ENCODE measurements at places on chromosomes 5 and 9. TPM values are rescaled to one million over a fixed set of nuclear protein-coding genes. Genes with fewer than 3 reads are reported as not detected.

GRCh38 chr9:136940526-136941230, 3.9 kb downstream of the FBXW5 start:
- DNase-seq = peak; percentile 46

DNA sequence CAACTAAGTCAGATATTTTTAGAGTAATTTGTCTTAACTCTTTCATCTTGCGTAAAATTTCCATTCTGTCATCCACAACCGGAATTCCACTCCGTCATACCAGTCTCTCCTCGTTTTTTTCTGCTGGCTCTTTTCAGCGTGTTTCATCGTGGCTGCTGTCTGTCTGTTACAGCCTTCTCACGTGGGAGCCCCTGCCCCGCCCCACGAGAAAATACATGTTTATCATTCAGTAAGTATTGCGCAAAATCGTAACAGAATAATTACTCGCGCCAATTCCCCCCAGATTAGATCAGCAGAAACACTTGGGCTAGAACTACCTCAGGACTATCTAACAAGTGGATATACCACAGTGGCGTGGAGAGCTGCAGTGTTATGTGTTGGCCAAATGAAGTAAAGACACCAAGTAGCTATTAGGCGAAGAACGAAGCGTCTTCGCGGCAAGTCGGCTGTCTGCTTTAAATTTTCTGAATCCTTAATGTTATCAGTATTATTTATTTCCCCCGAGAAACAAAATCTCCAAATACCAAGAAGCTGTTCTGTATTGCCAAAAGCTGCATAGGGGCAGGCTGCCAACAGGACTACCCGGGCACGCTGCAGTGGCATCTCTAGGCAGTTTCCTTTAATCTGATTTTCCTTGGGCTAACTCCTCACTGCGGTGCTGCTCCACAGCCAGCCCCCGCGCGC, 566 bp upstream of the FOCAD start:
- peak; percentile 74 for DNase-seq

DNA sequence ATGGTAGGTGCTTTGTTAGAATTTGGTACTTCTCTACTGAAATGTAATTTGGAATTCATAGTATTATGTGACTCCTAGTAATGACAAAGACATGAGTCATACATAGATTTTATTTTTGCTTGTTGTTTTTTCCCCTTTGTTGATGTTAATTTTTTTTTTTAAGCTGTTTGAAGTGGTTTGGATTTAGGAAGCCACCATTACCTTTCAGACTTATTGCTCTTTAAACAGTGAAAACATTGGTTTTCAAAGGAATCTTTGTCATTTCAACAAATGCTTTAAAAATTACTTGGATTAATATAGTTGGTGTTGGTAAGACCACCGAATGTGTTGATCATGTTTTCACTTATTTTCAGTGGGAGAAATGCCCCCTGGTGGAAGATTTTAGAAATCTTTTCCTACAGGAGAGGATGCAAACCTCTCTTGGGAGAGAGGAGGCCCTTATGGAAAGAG, 170.1 kb upstream of the PITX1 start:
- DNase-seq = no peak

DNA sequence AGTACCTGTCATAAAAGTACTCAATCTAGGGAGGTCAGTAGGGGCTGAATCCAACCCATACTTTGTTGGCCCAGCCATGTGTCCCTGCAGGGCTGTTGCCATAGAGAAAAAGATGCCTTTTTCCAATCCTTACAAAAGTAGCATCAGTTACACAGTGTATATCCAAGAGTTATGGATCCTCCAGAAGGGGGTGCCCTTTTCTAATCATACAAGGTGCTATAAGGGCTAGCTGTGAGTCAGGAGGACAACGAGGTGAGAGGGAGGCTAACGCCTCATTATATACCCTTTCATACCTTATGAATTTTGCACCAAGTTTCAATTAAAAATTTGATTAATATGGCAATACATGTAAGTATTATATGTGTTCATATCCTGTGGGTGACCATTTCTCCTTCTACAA, 4.8 kb downstream of the KIAA0825 start:
- DNase-seq = no peak

GRCh38 chr9:127011772-127012171, 97.2 kb downstream of the RALGPS1 start:
- DNase-seq = no peak

- no peak for DNase-seq
Measured at GRCh38 chr5:109281136-109281690, 128.6 kb downstream of the PJA2 start.

DNA sequence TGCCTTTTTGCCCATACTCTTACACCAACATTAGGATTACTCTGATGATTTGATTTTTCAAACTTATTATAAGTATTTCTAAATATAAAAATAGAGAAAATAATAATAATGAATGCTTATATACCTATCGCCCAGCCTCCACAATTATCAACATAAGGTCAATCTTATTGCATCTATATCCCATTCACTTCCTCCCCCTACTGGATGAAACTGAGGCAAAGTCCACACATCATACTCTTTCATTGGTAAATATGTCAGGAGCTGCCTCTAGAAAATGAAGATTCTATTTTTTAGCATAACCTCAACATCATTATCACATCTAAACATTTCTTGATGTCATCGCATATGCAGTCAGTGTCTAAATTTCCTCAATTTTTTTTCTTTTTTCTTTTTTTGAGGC, 44.3 kb downstream of the SH3RF2 start:
- DNase-seq = no peak

GRCh38 chr5:51047369-51047768, 335.9 kb upstream of the ISL1 start:
- DNase-seq = no peak

DNA sequence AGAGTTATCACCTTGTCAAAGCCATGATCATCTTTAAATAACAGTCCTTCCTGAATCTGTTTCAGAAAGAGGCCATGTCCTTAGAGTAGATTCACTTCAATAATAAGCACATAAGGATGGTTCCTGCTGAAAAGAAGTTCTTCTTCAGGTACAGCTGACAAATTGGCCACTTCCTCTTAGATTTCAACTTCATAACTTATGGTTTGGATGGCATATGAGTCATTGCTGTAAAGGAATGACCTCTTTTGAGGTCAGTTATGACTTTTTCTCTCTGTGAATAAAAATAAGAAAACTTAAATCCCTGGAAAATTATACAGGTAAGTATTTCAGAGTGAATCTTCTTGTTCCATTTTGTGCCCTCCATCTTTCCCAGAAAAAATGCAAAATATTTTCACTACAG, 555.3 kb upstream of the ZNF462 start:
- no peak for DNase-seq

DNA sequence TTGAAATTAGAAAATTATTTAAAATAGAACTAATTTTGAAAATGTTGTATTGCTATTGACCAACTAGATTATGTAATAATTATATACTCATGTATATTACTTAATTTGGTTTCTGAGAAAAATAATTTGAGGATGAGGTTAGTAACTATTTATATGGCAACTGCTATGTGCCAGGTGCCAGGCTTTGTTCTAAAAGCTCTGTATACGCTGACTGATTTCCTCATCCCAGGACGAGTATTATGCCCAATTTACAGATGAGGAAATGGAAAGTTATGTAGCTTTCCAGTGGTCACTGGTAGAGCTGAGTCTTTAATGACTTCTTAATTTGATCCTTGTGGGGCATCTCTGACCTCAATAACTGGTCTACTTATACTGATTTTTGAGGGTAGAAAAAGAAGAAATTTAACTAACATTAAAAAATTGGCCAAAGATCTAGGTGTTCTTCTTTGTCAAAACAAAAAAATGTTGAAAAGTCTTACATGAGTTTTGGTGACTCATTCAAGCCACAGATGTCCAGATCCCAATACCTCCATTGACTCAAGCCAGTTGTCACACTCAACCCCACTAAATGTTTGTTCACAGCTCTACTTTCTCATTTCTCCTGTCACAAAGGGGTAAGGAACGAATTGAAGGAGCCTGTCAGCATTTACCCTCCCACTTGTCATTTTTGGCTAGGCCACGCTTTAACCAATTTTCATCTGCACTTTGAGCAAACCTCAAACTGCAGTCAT, 228.1 kb upstream of the MEF2C start:
- DNase-seq = no peak

GRCh38 chr9:68979538-68980314, 34.2 kb downstream of the PRKACG start:
- peak; percentile 70 for DNase-seq

DNA sequence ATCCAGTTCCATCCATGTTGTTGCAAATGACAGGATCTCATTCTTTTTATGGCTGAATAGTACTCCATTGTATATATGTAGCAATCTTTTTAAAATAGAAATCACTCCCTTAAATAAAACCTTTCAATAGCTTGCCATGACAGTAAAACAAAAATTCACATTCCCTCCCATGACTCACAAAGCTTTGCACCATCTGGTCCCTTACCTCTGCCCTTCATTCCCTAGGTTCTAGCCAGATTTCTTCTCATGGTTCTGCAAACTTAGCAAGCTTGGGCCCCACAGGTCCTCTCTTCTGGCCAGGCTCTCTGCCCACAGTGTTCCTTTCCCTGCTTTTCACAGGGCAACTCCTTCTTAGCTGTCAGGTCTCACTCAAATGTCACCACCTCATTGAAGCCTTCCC, 4.3 kb upstream of the SPOCK1 start:
- no peak for DNase-seq

GRCh38 chr9:114048533-114049415, 29.3 kb downstream of the AMBP start:
- no peak for DNase-seq

- no peak for DNase-seq
Measured at GRCh38 chr5:55668356-55668755, 43.8 kb downstream of the SLC38A9 start.

GRCh38 chr9:114085387-114085789, 7.3 kb upstream of the AMBP start:
- DNase-seq = no peak

DNA sequence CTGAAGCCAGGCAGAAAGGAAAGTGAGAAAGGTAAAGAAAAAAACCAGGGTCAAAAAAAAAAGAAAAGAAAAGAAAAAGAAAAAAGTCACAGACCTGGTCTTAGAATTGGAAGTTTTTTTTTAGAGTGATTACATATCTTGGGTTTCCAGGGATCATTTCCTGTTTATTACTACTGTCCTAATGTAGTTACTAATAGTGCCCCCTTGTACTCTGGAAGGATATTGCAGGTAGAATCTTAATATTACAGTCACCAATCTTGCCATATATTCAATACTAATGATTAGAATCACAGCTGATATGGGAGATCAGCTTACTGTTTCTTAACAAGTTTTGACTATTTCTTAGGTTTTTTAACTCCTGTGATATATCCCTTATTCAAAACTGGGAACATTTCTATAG, 543.2 kb upstream of the CDH6 start:
- DNase-seq = no peak

- DNase-seq = no peak
Measured at GRCh38 chr5:16750445-16750844, 133.6 kb upstream of the RETREG1 start.

GRCh38 chr5:31972558-31972957, 201.6 kb downstream of the GOLPH3 start:
- DNase-seq = no peak

- DNase-seq = no peak
Measured at GRCh38 chr5:102312586-102313370, 16.7 kb upstream of the SLCO4C1 start.

DNA sequence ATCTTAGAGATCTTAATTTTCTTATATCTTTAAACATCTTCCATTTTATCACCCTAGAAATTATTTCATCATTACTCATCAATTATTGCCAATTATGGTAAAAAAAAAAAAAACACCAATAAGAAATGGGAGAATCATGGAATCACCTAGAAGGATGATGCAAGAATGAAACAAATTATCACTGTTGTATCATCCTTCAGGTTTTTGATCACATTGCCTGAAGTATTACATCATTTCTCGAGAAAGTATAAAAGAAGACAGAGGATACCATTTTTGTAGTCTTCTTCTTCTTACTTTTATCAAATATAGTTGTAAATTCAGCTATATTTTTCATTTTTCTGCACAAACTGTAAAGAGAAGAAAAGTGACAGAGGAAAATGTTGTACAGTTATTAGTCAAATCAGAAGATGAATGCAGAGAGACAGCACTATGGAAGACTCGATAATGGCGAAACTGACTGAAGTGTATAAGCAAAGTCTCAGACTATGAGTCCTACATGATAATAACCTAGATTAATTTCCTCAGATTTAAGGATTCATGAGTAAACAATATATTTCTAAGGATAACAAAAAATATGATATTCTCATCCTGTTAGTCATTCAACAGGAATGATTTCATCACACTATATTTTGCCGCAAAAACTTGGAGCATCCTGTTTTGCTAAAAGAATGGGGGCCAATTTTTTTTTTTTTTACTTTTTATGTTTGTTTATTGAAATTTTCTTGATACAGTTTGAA, 5.9 kb upstream of the STC2 start:
- DNase-seq = no peak

DNA sequence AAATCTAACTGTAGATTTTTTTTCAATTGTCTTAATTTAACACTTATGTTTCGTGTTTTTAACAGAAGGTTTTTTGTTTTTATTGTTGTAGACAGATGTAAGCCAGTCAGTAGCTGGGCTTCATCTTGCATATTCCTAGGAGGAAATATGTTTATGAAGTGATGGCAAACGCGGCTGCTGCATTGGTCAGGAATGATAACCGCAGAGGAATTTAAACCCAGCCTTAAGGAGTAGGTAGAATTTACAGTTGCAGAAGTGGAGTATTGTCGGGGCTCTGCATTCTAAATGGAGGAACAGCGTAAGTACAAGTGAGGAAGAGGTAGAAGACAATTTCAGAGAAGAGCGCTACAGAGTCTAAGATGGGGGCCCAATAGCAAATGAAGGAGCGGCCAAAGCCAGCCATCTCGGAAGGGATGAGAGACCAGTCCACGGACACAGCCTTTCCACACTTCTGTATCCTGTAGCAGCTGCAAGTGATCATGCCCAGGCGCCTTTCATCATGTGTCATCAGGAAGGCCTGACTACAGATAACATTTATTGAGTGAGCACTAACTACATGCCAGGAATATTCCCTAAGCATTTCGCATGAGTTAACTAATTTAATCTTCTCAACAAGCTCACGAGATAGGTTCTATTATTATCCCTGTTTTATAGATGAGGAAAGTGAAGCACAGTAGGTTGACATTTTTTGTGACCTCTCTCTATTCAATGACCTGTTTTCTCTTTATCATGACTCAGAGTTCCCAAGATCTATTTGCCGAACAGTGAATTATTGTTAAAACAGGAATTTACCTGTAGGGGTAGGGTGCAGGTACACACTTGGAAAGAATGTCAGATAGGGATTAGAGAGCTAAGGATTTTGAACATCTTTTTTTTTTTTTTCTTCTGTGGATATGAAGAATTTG, 38.1 kb downstream of the CMYA5 start:
- peak; percentile 69 for DNase-seq

- no peak for DNase-seq
Measured at GRCh38 chr5:104146652-104147051, 584.1 kb upstream of the NUDT12 start.

The SIT1 gene
- 0.32 TPM for total RNA-seq

The GLRA1 gene
- total RNA-seq = not detected

The GRPEL2 gene
- 8.9 TPM for total RNA-seq

The SLC6A19 gene
- not detected for total RNA-seq

The RMRP gene
- 16,495 TPM for total RNA-seq

The PCDHGA3 gene
- 12.1 TPM for total RNA-seq

The TMEM215 gene
- total RNA-seq = not detected

The KIF24 gene
- 0.45 TPM for total RNA-seq

The NRARP gene
- total RNA-seq = 4.0 TPM
